Stimulated activated CD4-positive, alpha-beta T cell treated with anti-CD3 and anti-CD28 coated beads, Interleukin-1b, Interleukin-23, amount 100 ng/mL, for 4 hours (primary cell): ENCODE measurements at places on chromosomes 4 and X.

DNA sequence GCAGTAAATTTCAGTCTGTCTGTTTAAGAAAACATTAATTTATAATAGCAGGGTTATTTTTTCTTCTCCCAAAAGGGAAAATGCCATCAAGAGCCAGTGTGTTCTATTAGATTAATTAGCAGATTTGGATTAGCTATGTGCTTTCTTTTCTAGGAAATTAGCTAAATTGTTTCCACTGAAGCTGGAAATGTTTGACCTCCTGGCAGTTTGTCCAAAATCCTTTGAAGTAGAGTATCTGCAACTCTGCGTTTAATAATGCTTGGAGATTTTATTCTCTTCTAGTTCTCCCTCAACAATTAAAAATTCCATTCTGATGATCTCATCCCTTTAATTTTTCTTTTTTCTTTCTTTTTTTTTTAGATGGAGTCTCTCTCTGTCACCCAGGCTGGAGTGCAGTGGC, 27.1 kb upstream of the HOPX start:
- no peak for DNase-seq

GRCh38 chr4:188492886-188493285, 353.6 kb downstream of the TRIML1 start:
- no peak for DNase-seq

DNA sequence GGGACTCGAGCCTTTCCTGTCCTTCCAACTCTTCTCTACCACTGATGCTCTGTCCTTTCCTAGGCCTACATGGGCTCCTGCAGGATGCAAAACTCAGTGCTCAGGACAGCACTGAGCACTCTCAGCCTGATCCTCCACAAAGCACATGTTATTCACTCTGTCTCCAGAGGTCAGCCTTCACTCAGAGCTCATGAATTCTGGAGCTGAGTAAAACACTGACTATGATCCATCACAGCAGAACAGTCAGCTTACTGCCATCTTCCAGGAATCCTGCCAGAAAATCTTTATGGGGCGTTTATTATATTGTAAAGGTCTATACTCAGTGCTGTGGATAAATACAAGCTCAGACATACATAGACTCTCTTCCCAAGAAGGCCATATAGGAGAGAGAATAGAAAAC, 121.5 kb upstream of the CPEB2 start:
- DNase-seq = no peak

GRCh38 chrX:13994536-13995080, 35.1 kb downstream of the GEMIN8 start:
- DNase-seq = no peak

DNA sequence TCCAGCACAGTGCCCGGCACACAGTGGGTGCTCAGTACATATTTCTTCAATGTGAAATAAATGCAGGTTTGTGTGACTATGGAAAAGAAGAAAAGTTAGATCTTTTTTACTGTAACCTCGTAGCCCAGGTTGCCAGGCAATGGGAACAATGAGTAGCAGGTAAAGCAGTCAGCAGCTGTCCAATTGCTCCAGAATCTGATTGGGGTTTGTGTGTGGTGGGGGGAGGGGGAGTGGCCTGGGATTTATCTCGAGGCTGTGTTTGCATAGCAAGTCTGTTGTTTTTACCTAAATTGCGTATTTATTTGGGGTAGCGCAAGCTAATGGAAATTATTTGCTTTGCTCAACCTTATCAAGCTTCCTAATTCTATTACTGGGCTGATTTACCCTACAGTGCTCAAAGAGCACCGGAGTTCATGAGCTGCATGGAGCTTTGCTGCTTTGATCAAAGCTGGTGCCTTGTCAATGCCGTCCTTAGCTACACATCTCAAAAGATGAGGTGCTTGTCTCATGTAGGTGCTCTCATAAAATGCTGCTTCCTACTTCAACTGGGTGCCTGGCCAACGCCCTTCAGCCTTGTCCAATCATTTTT, 145.0 kb upstream of the DGKK start:
- no peak for DNase-seq

DNA sequence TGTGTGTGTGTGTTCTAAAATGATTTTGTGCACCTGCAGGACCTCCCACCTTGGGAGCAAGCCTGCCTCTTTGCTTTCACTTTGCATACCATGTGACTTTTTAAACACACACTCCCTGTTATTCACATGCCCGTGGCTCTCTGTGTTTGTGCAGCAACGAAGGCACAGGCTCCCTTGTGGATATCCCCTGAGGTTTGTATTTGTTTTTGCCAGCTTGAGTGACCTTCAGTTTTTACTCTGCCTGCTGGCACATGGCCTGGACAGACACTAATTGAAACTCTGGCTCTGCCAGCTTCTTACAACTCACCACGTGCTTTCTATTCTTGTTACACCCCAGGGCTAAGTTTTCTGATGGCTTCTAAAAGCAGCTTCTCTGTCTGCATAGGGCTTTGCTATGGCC, 885.8 kb downstream of the SH3BGRL start:
- no peak for DNase-seq
